ENCODE measurements at places on chromosomes 6 and 20. TPM values are rescaled to one million over a fixed set of nuclear protein-coding genes. Genes with fewer than 3 reads are reported as not detected.

SMPDL3A gene
- 13.0 TPM for total RNA-seq

GSTA1 gene
- not detected for total RNA-seq

CTCFL gene
- total RNA-seq = not detected

DTNBP1 gene
- 10.2 TPM for total RNA-seq

GJA10 gene
- total RNA-seq = not detected

FKBP1A gene
- total RNA-seq = 83.2 TPM

SS18L1 gene
- 86.0 TPM for total RNA-seq

PPIL4 gene
- 35.1 TPM for total RNA-seq

GPX5 gene
- total RNA-seq = not detected

CLVS2 gene
- 34.2 TPM for total RNA-seq

SLC22A2 gene
- 0.82 TPM for total RNA-seq

EYS gene
- total RNA-seq = 2.0 TPM

LYRM4 gene
- 14.7 TPM for total RNA-seq

OR12D3 gene
- not detected for total RNA-seq

HLA-DQA2 gene
- total RNA-seq = not detected

TNFRSF21 gene
- 54.2 TPM for total RNA-seq

DNA sequence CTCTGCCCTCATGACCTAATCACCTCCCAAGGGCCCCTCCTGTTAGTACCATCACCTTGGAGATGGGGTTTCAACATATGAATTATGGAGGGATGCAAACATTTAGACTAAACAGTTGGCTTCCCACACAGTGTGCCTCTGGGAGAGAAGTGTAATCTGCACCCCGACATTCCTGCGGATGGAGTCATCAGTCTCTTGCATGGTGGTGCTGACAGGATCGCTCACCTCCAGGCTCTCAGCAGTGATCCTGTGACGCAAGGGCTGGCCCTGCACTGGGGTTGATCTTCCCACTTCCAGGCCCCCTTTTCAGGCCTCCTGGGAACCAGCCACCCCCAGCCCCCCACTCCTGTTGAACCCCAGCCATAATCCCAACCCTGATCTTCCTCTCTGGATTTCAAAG lies 16.0 kb upstream of the PI16 start:
- DNase-seq = no peak

DNA sequence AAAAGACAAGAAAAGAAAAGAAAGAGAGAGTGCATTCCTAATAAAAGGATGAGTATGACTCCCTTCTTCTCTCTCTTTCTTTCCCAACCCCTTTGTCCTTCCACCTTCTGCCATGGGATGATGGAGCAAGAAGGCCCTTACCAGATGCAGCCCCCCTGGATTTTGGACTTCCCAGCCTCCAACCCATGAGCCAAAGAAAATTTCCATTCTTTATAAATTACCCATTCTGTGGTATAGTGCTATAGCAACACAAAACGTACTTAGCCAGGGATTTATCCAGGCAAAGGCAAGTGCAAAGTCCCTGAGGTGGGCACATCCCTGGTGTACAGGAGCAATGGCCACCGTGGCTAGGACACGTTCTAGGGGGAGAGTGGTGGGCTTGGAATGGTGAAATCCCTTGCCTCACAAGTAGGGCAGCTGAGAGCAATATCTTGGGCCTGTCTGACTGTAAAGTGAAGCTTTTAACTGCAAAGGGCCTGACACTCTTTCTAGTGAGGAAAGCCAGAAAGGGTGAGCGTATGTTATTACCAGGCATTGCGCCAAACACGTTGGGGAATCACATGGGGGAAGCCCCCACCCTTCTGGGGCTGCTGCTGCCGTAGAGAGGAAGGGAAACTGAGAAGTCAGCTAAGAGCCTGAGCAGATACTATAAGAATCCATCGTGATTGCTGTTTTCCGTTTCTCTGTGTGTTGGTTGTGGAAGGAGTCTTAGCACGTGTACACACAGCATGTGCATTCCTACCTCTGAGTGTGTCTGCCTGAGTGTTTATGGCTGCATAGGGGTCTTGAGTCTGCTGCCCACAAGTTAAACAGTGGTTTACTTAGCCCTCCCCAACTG lies 50.7 kb upstream of the SIRPA start:
- DNase-seq = no peak

- no peak for DNase-seq
Observed at GRCh38 chr6:112372226-112372806, 25.2 kb downstream of the RFPL4B start.

- DNase-seq = no peak
Observed at GRCh38 chr6:3291987-3292386, 33.2 kb downstream of the PSMG4 start.

DNA sequence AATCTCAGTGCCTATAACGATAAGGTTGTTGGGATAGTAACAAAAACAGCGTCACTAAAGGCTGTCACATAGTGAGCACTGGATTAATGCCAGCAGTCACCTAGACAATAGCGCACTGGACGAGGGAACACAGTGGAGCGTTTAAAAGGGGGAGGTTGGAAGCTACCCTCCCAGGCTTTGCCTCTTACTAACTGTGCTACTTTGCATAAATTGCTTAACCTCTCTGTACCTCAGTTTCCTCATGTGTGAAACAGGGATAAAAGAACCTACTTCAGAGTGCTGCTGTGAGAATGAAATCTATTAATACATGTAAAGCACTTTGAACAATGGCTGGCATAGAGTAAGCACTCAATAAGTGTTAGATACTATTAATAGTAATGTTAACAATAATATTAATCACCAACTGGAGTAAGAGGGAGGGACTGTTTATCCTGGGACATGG lies 10.5 kb downstream of the BCL2L1 start:
- no peak for DNase-seq

GRCh38 chr20:21618759-21619416 lies 86.6 kb upstream of the PAX1 start:
- no peak for DNase-seq

GRCh38 chr6:2862712-2863181 lies 21.1 kb upstream of the SERPINB1 start:
- no peak for DNase-seq

DNA sequence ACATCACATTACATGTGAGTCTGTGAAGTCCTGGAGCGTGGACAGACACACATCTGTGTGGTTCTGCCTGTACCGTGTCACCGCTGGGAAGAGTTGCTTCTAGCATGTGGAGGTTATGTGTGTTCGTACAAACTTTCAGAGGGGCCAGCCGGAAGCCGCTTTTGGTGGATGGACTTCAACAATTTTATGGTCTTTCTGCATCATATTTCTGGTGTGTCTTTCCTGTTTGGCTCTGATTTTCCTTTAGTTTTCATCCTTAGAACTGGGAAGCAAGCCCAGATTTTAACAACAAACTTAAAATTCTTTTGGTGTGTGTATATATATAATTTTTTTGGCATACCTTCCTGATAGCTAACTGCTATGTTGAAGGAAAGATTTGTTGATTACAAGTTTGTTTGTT lies 71.2 kb downstream of the TIAM2 start:
- no peak for DNase-seq

DNA sequence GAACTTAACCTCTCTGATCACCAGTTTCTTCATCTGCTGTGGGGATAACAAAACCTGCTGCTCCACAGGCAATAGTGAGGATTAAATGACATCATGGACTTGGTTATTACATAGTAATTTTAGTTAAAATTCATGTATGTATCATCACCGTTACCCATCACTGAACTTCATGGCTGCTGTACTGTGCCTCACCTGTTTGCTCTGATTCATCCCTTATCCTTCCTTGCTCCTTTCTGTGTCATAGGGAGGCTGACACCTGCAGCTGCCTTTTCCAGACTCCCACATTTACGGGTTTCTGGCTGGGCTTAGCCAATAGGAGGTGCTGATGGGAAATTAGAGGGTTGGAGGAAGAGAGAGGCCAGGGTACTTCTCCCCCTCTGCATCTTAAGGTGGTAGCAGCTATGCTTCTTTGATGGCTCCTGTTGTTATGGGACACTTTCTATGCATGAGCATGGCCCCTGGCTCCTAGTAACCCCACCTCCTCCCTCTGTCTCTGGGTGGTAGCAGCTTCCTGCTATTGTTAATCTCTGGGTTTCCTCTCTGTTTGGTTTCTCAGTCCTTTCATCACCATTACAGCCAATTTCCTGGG lies 332.1 kb downstream of the DHX35 start:
- DNase-seq = no peak

- DNase-seq = no peak
Observed at GRCh38 chr20:635028-635892, 17.7 kb downstream of the SRXN1 start.

GRCh38 chr20:14199111-14199510 lies 138.3 kb downstream of the FLRT3 start:
- DNase-seq = no peak

- DNase-seq = no peak
Observed at GRCh38 chr6:101402622-101403031, 9.1 kb downstream of the GRIK2 start.

DNA sequence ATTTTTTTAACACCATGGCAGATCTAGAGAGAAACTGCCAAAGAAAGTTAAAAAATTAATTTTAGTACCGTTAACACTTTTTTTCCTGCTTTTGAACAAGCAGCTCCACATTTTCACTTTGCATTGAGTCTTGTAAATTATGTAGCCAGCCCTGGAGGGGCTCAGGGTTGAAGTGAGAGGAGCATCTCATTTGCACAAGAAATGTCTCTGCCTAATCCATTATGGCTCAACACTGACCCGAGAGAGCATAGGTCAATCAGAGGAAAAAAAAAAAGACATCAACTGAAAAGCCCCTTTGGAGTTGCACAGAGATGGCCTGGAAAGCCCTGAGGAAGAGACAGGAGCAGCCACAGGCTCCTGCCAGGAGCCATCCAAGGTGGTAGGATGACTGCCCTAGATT lies 4.3 kb upstream of the SLPI start:
- no peak for DNase-seq

- DNase-seq = no peak
Observed at GRCh38 chr20:38651154-38651553, 49.5 kb downstream of the ARHGAP40 start.

DNA sequence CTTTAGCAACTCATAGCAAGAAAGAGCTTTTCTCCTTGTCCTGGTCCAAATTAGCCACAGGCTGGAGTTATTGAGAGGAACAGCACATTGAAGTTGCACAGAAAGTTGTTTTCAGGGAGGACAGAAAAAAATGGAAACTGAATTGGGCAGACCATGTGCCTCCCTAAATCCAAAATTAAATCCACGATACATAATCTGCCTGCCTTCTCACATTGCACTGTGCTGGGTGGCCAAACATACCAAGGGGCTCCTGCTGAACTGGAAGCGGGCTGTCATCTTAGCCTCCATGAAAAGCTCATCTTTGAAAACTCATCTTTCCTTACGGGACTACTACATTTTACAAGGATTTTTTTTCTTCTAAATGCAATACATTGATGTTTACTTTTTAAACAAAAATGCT lies 59.9 kb downstream of the TNFAIP3 start:
- no peak for DNase-seq

- DNase-seq = no peak
Observed at GRCh38 chr6:170522565-170523183, 30.4 kb downstream of the PSMB1 start.

- DNase-seq = no peak
Observed at GRCh38 chr6:159513074-159513720, 179.8 kb downstream of the SOD2 start.

- DNase-seq = no peak
Observed at GRCh38 chr20:50130356-50130723, 17.4 kb upstream of the UBE2V1 start.

DNA sequence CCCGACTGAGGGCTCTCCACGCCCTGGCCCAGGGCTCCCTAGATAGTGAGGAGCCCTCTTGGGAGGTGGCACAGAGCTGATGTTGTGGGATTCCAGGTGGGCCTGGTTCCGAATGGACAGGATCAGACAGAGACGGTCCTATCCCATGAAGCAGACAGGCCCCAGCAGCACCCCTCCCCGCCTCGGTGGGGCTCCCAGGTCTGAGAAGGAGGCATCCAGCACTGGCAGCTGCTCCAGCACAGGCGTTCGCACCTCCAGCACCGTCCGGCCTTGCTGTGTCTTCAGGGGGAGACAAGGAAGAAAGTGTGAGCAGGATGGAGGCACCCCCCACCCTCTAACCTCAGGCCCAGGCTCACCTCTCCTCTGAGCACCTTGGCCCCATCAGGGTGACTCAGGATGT lies 28.7 kb downstream of the COL11A2 start:
- no peak for DNase-seq

DNA sequence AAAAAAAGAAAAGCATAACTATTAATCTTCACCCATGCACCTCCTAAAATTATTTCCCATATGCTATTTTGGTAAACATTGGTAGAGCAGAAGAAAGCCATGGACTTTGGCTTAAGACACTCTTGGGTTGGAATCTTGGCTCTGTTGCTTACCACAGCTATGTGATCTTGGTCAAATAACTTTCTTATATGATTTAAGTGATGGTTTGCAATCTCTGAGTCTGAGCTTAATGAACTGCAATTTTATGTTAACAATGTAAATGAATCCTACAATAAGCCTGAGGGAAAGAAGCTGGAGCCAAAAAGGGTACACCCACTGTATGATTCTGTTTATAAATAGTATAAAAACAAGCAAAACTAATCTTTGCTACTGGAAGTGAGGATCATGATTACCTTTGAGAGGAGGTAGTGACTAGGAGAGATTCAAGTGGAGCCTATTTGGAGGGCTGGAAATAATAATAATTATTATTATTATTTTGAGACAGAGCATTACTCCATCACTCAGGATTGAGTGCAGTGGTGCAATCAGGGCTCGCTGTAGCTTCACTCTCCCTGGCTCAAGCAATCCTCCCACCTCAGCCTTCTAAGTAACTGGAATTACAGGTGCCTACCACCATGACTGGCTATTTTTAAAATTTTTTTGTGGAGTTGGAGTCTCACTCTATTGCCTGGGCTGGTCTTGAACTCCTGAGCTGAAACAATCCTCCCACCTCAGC lies 34.5 kb downstream of the ABRACL start:
- no peak for DNase-seq

DNA sequence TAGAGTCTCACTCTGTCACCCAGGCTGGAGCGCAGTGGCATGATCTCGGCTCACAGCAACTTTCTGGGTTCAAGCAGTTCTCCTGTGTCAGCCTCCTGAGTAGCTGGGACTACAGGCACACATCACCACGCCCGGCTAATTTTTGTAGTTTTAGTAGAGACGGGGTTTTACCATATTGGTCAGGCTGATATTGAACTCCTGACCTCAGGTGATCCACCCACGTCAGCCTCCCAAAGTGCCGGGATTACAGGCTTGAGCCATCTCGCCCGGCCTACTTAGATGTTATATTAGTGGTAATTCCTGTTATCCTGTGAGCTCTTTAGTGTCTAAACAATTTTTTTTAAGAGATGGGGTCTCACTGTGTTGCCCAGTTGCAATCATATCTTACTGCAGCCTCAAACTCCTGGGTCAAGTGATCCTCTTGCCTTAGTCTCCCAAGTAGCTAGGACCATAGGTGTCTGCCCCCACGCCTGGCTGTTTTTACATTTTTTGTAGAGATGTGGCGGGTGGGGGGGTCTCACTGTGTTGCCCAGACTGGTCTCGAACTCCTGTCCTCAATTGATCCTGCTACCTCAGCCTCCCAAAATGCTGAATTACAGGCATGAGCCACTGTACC lies 3.9 kb upstream of the C4A start:
- no peak for DNase-seq

DNA sequence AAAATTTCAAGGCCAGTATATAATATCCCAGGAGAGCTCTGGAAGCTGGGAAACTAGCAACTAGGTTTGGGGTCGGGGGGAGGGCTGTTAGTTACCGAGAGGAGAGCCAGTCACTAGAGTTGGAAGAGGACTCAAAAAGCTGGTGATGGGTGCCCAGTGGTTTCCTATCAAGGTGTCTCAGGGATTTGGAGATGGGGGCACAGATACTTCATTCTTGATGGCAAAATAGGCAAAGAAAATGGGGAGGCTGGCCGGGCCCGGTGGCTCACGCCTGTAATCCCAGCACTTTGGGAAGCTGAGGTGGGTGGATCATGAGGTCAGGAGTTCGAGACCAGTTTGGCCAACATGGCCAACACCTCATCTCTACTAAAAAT lies 805 bp downstream of the PHF1 start:
- no peak for DNase-seq

- DNase-seq = no peak
Observed at GRCh38 chr6:105566503-105566902, 163.6 kb upstream of the PREP start.
